Smooth muscle cell of the pulmonary artery (primary cell): ENCODE measurements at places on chromosomes 3 and 15. TPM values are rescaled to one million over a fixed set of nuclear protein-coding genes. Genes with fewer than 3 reads are reported as not detected.

FOXB1 gene
- total RNA-seq: not detected in 2 replicates

KLHL40 gene
- total RNA-seq: not detected in 2 replicates

C3orf85 gene
- total RNA-seq: not detected in 2 replicates

HHLA2 gene
- total RNA-seq: not detected in 2 replicates

CLRN1 gene
- total RNA-seq: not detected in 2 replicates

CFAP20DC gene
- 1.6 and 3.1 TPM in 2 replicates for total RNA-seq

CPLX3 gene
- not detected in 2 replicates for total RNA-seq

GYG1 gene
- 48.7 and 57.3 TPM in 2 replicates for total RNA-seq

CELF6 gene
- total RNA-seq: 0.07 and 0.23 TPM in 2 replicates

CCR9 gene
- total RNA-seq: not detected in 2 replicates

KIF23 gene
- total RNA-seq: 8.6 and 12.8 TPM in 2 replicates

CSTA gene
- 1.2 TPM in 1 of 2 replicates, not detected in the other for total RNA-seq

SKOR1 gene
- total RNA-seq: 0.07 and 0.17 TPM in 2 replicates
